Transverse colon (tissue), 4 donors: ENCODE measurements at places on chromosomes 4 and X.

DNA sequence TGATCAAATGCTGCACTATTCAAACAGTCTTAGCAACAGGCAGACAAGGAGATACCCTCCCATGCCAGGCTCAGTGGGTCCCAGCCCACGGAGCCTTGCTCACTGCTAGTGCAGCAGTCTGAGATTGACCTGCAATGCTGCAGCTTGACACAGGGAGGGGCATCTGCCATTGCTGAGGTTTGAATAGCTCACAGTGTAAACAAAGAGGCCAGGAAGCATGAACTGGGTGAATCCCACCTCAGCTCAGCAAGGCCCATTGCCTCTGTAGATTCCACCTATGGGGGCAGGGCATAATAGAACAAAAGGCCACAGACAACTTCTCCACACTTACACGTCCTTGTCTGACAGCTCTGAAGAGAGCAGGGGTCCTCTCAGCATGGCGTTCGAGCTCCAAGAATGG lies 26.6 kb upstream of the ZXDB start:
- DNase-seq, result no peak

GRCh38 chr4:120446051-120446567 lies 379.5 kb upstream of the MAD2L1 start:
- DNase-seq, result no peak

- no peak for DNase-seq
These were observed 33.8 kb upstream of the FGFR3 start for GRCh38 chr4:1759170-1759817.

DNA sequence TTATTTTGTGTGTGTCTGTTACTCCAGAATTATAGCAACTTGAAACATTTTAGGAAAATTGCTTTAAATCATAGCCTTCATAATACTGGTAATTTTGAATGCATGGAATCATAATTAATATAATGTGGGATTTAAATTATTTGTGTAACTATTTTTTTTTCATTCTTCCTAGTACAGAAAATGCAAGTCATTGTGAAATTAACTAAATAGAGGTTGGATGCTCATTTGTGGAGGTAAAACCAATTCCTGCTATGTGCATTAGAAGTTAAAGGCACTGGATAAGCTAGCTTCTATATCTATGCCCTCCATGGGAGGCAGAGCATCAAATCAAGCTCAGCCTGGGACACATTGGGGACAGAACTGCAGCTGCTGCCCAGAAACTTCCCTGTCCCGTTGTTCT lies 1048.5 kb upstream of the PABPC4L start:
- no peak for DNase-seq

DNA sequence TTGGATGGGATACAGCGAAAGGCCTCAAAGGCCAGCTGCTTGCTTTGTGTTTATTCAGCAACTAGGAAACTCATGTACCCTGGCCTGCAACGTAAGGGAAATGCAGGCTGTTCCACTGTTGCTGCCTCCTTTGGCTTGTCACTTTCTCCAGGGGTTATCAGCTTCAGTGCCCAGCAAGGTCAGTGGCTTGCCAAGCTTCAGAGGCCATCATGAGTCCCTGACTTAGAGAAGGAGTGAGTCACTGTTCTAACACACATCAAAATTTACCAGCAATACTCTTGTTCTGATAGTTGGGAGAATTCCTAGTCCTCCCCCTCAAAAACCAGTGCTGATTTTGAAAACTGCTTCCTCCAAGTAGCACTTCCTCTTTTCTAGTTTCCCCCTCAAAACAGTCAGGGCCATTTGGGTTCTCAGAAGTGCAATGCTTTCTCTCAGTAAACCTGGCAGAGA lies 250.8 kb downstream of the ARHGAP24 start:
- DNase-seq, result peak; percentile 8

- DNase-seq, result no peak
These were observed 31.4 kb downstream of the HOPX start for GRCh38 chr4:56649445-56650261.

DNA sequence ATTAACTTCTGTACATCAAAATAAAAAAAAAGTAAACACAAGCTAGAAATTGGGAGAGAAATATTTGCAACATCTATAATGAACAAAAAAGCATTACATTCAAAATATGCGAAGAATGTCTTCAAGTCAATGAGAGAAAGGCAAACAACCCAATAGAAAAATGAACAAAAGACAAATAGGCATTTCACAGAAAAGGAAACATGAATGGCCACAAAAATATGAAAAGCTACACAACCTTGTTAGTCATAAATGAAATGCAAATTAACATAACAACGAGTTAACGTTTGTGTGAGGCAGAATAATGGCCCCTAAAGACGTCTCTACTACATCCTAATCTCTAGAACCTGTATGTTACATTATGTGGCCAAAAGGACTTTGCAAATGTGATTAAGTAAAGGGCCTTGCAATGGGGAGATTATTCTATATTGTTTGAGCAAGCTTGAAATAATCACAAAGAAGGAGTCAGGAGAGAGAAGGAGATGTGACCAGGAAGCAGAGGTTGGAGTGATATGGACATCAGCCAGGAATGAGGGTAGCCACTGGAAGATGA lies 86.8 kb downstream of the WDFY3 start:
- no peak for DNase-seq

DNA sequence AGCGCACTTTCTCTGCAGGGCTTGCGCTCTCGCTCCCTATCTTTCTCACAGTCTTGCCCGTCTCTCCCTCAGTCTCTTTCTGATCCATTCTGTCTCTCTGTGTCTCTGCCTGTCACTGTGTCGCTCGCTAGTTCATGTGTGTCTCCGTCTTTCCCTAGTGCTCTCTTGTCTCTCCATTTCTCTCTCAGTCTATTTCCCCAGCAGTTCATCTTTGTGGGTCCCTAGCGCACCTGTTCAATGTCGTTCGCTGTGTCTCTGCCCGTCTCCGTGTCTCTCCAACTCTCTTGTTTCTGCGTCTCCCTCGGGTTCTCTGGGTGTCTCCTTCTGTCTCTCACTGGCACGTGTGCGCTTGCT lies 1.5 kb downstream of the GPR101 start:
- no peak for DNase-seq

DNA sequence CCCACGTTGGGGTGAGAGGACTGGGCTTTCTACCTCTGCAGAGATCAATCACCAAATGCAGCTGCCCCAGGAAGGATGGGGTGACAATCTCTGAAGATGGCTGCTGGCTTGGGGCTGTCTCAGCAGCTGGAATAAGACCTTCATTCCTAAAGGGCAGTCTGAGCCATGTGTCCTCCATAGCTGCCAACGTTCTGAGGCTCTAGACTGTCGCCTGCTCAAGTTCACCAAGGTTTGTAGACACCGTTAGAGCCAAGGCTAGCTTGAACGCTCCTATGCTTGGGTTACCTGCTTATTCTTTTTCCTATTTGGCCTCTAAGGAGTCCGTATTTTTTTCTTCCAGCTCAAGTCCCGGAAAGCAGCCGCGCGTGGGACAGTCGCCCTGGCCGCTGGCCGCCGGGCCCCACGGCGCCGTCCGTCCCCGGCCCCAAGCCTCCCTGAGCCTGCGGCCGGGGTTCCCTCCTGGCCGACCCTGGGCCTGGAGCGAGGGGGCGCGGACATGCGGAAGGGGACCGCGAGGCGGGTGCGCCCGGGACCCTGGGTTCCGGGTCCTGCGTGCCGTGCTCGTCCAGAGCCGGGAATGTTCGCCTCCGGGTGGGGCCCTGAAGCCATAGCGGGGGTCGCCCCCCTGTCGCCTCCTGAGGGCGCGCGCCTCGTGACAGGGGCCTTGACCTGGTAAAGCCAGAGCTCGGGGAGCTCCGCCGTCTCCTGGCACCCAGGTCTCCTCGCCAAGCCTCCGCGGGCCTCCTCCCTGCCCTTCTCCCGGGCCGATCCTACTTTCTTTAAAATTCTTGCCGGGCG lies 23.3 kb downstream of the MRFAP1 start:
- DNase-seq, result no peak

DNA sequence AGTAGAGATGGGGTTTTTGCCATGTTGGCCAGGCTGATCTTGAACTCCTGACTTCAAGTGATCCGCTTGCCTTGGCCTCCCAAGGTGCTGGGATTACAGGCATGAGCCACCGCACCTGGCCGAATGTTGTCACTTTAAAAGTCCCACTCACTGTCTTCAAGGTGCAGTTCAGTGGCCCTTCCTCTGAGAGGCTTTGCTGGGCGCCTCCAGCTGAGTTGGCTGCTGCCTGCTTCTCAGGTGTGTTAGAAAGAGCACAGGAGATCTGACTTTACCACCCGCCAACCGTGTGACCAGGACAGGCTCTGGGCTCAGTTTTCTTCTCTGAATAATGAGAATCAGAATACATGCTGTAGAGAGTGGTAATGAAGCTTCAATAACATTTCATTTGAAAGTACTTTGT lies 207.4 kb downstream of the CEP135 start:
- DNase-seq, result no peak

GRCh38 chrX:57177070-57177469 lies 39.9 kb upstream of the SPIN2A start:
- DNase-seq, result no peak
